ENCODE measurements at places on chromosomes 13 and 19. TPM values are rescaled to one million over a fixed set of nuclear protein-coding genes. Genes with fewer than 3 reads are reported as not detected.

DNA sequence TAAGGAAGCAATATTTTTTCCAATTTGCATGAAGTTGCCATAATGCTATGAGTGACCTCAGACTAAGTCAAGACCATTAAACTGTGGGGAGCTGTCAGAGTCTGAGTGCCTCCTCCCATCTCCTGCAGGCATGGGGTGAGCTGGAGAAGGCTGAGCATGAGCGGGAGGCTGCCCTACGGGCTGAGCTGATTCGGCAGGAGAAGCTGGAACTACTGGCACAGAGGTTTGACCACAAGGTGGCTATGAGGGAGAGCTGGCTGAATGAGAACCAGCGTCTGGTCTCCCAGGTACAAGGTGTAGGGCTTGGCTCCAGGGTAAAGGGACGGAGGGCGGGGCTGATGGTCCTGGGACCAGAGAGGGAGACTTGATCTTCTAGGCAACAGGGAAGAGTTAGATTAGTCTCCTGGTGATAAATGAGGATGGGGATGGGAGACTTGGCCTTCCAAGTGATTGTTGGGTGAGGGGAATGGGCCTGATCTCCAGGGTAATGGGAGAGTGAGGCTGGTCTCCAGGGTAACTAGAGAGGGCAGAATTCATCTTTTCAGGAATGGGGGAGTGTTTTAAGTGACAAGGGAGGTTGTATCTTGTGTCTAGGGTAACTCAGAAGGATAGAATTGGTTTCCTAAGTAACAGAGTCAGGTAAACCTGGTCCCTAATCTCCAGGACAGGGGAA, 36.0 kb downstream of the SPTBN4 start:
- peak; percentile 44 for ATAC-seq

CFAP97D2 gene
- not detected for total RNA-seq

- no peak for ATAC-seq
Observed at GRCh38 chr19:51256155-51256625, 5.3 kb downstream of the SIGLECL1 start.

DNA sequence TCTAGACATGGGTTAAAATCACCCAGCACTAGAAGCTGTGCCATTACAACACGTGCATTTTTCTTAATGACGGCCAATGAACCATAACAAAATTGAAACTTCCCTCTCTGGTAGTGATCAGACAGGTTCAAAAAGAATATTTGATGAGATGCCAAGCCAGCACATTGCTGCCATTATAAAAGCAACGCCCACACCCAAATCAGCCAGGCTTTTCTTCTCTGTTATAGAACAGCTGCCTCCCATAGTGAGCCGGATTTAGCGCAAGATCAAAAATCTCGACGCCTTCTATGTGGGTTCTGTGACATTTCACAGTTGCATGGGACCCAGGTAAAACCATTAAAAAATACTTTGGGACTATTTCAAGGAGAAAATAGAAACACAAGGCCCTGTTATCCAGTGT, 1158.0 kb downstream of the EFNB2 start:
- ATAC-seq, result peak; percentile 65

- no peak for ATAC-seq
Observed at GRCh38 chr13:113544071-113544891, 40.3 kb upstream of the TFDP1 start.

GRCh38 chr13:109789262-109789661, 2.9 kb upstream of the IRS2 start:
- no peak for ATAC-seq

DNA sequence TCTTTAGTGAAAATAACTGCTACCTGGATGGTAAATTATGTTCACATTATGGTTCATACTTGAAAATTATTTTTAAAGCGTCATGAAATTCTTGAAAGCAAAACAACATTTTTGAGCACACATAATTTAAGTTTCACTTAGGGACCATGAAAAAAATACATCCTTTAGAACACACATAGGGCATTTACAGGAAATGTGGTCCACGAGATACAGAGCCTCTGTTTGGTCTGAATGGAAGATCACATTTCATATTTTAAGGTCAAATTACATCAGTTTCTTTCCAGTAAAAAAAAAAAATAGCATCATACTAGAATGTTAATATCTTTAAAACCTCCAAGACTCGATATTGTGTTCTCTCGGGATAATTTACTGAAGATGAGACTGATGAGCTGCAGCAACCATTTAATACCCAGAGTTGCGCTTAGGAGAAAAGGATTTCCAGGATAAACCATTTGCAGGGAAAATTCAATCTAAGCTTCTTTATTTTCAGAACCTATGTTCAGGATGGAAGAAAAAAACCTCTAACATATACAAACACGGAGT, 720.7 kb downstream of the DIAPH3 start:
- ATAC-seq, result no peak

All from esophagus mucosa (tissue), 1 donor.